ENCODE measurements at places on chromosomes 4 and X. TPM values are rescaled to one million over a fixed set of nuclear protein-coding genes. Genes with fewer than 3 reads are reported as not detected.

UGT2B11 gene
- not detected for total RNA-seq

STARD8 gene
- 1.3 TPM for total RNA-seq

DNA sequence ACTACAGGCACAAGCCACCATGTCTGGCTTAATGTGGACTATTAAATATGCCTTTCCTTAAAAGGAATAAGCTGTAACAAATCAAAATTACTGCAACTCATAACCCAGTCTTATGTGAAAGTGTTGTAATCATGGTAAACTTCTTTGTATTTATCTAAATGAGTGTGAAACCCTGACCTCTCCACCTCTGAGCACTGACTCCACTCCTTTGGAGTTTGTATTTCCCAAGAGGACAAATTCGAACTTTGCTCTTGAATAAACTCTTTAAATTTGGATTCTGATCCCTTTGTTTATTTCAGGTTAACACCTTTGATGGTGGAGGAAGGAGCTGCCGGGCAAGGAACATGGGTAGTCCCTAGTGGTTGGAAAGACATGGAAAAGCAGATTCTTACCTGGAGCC lies 48.3 kb upstream of the FAM9A start:
- DNase-seq, result no peak
- H3K36me3 ChIP-seq, result no peaks in the 10 kb centered on the region
- no peaks in the 10 kb centered on the region for H3K4me1 ChIP-seq
- H3K27me3 ChIP-seq, result peaks cover 36% of the 10 kb centered on the region
- no peak overlapping the region for H3K27ac ChIP-seq

DNA sequence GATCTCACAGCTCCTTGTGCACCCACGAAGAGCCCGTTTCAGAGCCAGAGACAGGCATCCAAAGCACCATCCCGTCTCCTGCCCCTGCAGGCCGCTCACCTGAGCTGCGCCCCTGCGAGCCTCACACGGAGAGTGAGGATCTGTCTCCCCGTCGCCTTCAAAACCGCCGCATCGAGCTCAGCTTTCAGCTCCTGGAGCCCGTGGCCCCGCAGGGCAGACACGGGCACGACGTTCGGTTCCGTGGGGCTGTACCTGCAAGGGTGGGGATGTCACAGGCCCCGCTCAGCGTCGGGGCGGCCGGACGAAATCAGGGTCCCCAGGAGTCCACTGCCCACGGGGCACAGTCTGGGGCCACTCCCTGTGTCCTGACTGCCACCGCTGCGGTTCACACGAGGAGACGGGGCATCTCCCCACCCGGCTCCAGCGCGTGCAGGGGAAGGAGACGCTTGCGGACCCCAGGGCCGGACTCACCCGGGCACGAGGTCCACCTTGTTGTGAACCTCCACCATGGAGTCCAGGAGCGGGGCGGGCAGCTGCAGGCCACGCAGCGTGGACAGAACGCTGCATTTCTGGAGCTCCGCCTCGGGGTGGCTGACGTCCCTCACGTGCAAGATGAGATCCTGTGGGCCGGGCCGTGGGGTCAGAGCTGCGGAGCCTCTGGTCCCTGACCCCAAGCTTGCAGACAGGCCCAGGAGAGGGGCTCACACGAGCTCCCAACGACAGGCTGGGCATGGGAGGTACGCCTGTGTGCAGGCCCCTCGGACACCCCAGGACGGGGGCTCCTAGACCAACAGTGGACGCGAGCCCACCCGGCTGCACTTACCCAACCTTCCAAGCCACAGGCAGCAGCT lies 11.1 kb downstream of the GTPBP6 start:
- H3K36me3 ChIP-seq, result peaks cover 33% of the 10 kb centered on the region
- DNase-seq, result no peak
- H3K27ac ChIP-seq, result no peak overlapping the region
- H3K27me3 ChIP-seq, result no peaks in the 10 kb centered on the region
- no peaks in the 10 kb centered on the region for H3K4me1 ChIP-seq

DNA sequence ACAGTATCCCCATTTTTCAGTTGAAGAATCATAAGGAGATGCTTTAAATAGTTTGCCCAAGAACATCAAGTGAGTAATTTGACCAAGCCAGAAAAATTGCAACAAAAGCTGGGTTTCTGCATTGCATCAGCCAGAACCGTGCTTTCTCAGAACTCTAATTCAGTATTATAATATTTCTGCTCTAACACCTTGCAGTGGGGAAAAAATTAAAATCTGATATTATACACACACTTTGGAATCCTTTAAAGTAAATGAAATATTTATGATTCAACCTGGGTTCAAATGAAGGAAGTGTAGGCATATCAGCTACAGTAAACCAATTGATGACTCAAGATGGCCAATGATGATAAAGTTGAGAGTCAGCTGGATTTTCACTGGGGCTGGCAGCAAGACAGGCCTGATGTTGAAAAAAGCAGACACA lies 387.6 kb upstream of the ZFP42 start:
- H3K27me3 ChIP-seq, result no peaks in the 10 kb centered on the region
- DNase-seq, result no peak
- H3K4me3 ChIP-seq, result no peak overlapping the region
- no peaks in the 10 kb centered on the region for H3K4me1 ChIP-seq
- no peak overlapping the region for H3K27ac ChIP-seq
